HT-29 (cell line): ENCODE measurements at places on chromosomes 2 and 18.

DNA sequence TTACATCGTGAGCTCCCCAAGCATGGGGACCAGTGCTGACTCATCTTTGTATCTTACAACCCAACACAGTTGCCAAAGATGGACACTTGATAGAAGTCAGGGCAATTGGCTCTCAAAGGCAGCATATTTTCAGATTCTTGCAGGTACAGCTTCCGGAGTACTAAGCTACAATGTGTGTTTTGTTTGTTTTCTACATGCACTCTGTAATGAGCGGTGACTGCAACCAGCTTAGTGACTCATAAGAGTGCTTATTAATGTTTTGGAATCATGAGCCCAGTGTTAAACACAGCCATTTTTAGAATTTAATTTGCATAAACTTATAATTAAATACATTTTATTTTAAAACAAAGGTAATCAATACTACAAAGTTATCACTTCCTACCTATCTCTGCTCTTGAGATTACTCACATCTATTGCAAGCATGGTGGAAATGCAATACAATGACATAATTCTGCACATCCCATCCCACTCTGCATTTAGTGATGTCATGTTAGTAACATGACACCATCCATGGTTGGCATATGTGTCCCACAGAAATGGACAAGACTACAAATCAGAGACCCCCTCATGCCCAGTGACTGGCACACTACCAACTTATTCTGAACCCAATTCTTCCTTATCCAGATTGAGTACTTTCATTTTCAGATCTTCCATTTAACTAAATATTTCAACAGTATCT lies 399.8 kb upstream of the ST6GAL2 start:
- DNase-seq = no peak

DNA sequence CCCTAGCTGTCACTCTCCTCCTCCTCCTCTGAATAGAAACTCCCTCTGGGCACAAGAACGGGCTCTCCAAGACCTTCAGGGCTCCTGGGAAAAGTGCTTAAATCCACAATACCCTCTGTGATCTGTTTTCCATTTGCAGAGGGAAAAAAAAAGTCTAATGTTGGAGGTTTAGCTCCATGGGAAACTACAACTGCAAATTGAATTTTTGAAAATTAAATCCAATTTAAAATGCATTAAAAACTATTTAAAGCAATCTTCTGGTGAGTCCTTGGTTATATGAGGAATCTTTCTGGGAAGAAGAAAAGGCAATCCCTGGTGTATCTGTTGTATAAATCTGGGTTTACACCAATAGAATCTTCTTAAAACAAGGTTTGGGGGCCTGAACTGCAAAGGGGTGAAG lies 64.3 kb downstream of the NCKAP5 start:
- no peak for DNase-seq

- no peak for DNase-seq
Observed at GRCh38 chr2:64062840-64063239, 43.6 kb upstream of the VPS54 start.

GRCh38 chr2:218286570-218287459 lies 5.5 kb downstream of the TMBIM1 start:
- DNase-seq = peak; percentile 99

- no peak for DNase-seq
Observed at GRCh38 chr2:6750411-6751158, 115.1 kb downstream of the CMPK2 start.

DNA sequence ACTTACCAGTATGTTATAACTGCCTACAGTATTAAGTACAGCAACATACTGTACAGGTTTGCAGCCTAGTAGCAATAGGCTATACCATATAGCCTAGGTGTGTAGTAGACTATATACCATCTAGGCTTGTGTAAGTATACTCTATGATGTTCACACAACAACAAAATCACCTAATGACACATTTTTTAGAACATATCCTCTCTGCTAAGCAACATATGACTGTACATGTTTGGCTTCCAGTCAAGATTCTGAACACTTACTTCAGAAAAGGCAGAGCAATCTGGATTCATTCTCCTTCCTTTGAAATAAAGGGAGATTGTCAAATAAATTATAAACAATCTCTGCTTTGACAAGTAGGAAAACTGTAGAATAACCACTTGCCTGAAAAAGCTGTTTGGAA lies 81.8 kb downstream of the EXOC6B start:
- no peak for DNase-seq

- no peak for DNase-seq
Observed at GRCh38 chr2:12604341-12604740, 112.4 kb upstream of the TRIB2 start.
